ENCODE measurements at places on chromosomes 7 and 10.

- no peak for DNase-seq
These were observed 35.9 kb downstream of the INSIG1 start for GRCh38 chr7:155333346-155334234.

DNA sequence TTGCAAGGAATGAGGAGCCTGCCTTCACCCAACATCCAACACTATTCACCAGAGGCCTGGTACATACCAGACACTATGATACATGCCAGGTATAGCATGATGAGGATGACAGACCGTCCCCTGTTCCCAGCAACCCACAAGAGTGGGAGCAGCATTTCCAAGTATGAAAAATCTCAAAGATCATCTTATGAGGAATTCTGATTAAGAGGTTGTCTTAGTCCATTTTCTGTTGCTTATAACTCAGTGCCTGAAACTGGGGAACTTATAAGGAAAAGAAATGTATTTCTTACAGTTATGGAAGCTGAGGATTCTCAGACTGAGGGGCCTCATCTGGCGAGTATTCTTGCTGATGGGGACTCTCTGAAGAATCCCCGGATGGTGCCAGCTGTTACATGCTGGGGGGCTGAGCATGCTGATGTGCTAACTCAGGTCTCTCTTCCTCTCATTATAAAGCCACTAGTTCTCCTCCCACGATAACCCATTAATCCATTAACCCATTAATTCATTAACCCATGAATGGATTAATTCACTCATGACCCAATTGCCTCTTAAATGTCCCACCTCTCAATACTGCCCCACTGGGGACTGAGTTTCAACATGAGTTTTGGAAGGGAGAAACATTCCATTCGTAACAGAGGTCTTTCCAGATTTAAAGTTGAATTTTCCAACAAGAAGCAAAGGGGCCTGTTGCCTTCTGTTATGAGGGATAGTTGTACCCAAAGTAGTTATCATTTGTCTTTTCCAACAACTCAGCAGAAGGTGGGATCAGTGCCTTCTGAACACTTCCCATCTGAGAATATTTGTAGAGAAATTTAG is 173.9 kb downstream of the HERPUD2 start:
- DNase-seq, result no peak

- no peak for DNase-seq
These were observed 29.6 kb downstream of the JMJD1C start for GRCh38 chr10:63436225-63436624.

GRCh38 chr7:80428161-80429054 is 83.5 kb downstream of the GNAT3 start:
- peak; percentile 46 for DNase-seq

DNA sequence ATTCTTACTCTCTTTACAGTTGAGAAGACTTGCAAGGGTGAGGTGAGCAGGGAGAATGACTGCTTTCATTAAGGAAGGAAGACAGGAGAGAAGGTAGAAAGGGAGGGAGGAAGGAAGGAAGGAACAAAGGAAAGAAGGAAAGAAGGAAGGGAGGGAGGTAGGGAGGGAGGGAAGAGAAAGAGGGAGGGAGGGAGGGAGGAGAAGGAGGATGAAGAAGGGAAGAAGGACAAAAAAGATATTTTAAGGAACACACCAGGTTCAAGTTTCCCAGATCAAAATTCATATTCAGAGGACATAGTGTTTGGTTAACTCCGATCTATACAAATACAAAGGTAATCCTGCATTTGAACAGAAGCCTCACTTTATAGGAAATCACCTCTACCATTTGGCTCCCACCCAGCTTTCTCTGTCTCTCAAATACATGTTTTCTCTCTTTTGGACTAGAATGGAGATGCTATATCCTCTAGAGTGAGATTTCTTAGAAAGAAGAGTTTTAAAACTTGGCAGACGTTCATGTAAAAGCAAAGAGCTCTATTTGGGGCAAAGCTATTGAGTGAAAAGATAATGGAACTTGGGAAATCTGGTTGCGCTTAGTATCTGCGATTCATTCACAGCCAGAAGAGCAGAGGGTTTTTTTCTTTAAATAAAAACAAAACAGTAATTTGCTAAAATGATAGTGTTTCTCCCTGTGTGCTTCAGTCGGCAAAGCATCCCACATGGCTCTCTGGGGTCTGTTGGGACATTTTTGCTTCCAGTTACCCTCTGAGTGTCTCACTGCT is 261.9 kb upstream of the LYZL1 start:
- DNase-seq, result no peak

- DNase-seq, result no peak
These were observed 511.1 kb upstream of the C7orf33 start for GRCh38 chr7:148079206-148080080.

DNA sequence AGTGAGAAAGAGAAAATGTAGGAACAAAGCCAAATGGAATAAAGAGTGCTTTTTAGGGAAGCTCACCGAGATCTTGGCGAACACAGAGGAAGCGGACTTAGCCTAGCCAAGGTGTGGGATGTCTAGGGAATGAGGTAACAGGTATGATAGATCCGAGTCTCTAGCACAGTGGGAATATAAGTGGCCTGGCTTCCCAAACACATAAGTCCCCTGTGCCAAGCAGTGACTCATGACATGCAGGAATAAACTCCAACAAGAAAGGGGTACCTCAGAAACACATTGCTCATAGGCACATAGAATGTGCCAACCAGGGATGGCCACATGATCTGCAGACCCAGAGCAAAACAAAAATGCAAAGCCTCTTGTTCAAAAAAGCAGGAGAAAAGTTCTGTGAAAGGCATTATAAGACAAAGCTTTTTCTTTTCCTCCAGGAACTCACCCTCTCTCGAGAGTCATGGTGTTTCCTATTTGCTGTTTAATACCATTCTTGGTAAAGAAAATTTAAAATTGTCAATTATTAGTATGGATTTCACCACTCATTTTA is 542.5 kb downstream of the GATA3 start:
- DNase-seq, result no peak

DNA sequence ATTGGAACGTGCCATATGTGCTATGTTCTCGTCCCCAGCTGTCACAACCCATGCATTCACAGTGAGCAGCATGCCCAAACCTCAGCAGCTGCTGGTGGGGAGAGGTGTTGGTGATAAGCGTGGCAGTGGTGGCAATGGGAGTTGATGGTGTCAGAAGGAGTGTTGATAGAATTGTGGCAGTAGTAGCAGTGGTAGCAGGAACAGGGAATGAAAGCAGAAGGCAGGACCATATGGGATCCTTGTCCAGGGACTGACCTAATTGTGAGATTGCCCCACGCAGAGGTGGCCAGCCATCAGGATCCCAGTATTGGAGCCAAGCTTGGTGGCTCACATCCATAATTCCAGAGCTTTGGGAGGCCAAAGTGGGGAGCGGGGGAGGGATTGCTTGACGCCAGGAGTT is 276.3 kb downstream of the GALNT17 start:
- DNase-seq, result no peak

- DNase-seq, result no peak
These were observed 20.3 kb upstream of the GJC3 start for GRCh38 chr7:99949645-99950228.

GRCh38 chr10:82150123-82150900 is 275.3 kb downstream of the NRG3 start:
- no peak for DNase-seq

DNA sequence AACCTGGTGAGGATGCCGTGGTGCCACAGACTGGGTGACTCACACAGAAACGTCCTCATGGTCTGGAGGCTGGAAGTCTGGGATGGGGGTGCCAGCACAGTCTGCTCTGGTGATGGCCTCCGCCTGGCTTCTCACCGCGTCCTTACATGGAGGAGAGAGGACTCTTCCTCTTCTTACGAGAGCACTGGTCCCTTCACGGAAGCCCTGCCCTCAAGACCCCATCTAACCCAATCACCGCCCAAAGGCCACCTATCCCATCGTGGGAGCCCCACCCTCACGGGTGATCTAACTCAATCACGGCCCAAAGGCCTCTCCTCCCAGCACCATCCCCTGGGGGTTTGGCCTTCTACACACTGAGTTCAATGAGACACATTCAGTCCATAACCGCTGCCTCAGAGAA is 137.7 kb downstream of the PTPRN2 start:
- no peak for DNase-seq

GRCh38 chr10:127193125-127193524 is 3.3 kb downstream of the INSYN2A start:
- DNase-seq, result no peak

DNA sequence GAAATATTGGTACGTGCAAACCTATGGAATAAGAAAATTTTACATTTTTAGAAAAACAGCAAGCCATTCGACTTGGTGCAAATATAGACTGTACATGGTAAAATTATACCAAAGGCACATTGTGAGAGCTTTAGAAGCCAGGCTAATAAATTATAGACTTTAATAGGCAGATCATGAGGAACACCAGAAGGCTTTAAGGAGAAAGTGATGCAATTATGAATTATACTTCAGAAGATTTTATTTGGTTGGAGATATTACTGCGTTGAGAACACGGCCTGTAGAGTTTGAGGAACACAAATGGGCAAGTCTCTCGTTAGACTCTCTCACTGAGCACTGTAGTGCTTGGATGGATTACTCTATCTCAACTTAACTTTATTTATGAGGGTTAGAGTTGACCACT is 141.7 kb downstream of the MACC1 start:
- DNase-seq, result no peak

- DNase-seq, result no peak
These were observed 22.2 kb downstream of the MRC1 start for GRCh38 chr10:17831341-17831740.

DNA sequence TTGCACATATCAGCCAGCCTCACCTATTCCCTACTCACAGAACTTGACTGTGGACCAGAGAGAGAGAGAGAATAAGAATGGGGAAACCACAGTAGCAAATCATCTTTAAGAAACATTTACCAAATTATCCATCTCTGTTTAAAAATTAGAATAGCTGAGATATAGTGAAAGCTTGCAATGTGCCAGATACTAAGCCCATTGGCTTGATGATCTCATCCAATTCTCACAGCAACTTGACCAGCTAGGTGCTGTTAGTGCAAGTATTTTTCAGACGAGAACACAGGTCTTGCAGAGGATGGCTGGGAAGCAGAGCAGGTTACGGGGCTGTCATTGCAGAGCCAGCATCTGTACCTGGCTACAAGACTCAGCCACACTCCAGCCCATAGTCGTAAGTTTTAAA is 50.9 kb downstream of the KLF6 start:
- no peak for DNase-seq

- peak; percentile 78 for DNase-seq
These were observed at the start of gene PAX2 for GRCh38 chr10:100744987-100745881. Gene PAX2, plus strand, starts transcription at chr10:100745582. Its CDS starts 679 bp downstream, at chr10:100746261.

DNA sequence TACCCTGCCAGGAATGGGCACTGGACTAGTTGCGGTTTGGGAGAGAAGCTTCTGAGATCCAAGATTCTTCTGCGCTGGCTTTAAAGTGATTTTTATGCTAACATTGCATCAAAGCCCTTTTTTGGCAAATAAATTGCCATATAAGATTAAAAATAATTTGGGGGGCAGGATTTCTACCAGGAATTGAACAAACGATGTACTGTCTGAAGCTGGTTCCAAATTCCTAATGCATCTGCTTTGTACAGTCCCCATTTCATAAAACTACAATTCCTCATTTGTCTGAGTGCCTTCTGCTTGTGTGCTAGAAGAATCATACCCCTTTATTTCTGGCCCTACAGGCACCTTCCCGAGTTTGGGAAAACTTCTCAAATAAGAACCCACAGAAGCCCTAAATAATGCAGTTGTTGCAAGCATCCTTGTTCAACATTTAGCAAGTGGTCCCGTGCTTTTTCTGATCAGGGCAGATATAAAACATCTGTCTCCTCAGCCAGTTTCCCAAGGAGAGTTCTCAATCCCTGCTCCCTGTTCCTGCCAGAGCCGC is 349.7 kb downstream of the PTEN start:
- DNase-seq, result no peak

DNA sequence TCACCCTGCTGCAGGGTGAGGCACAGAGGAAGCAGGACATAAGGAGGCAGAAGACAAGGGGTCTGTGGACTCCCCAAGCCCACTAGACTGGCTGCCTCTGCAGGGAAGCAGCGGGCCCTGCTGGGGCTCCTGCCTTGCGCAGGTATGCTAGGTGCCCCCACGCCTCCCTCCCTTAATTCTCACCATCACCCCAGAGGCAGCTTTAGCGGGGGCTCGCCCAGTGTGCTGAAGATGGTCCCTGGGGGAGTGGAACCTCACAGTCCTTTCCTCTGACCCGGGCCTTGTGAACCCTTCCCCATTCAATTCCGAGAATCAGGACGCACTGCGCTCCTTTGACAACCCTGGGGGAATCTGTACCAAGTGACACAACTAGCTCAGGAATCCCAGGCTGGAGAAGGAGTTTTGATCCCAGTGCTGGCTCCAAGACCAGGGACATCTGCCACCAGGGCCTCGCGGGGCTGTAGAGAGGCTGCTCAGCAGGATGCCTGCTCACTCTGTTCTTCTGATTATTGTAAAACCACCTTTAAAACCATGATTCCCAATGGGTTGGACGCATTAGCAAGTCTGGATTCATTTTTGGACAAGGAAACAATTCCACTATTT is 468.4 kb downstream of the TCERG1L start:
- no peak for DNase-seq

- peak; percentile 47 for DNase-seq
These were observed 81.0 kb upstream of the PRSS58 start for GRCh38 chr7:142338633-142339501.

GRCh38 chr7:11830582-11831155 is 1.3 kb downstream of the THSD7A start:
- DNase-seq, result no peak

DNA sequence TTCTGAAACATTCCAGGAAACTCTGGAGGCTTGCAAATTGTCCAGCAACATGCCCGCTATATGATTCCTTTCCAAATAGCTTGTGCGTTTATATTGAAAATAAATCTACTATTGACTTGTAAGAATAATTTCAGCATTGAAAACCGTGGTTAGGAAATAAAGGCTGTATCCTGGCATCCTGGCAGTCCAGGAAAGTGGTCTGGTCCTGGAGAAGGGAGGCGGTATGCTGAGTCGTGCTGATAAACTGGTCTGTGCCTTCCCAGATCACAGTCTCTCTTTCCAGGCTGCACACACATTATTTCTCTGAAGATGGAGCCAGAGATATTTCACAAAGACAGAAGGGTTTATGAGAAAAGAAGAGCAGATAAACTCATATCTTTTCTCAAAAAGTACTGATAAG is 350.1 kb upstream of the COBL start:
- no peak for DNase-seq

- DNase-seq, result no peak
These were observed 17.3 kb upstream of the FOXL3 start for GRCh38 chr7:272631-273030.

GRCh38 chr7:93895859-93896600 is 5.5 kb upstream of the TFPI2 start:
- no peak for DNase-seq

- DNase-seq, result no peak
These were observed 40.2 kb downstream of the ARHGAP12 start for GRCh38 chr10:31888442-31888841.
